ENCODE measurements at places on chromosomes 3 and 15.

- no peak for DNase-seq
Measured at GRCh38 chr15:33946152-33946551, 22.1 kb upstream of the CHRM5 start.

- no peak for DNase-seq
Measured at GRCh38 chr15:29890336-29891095, 68.2 kb upstream of the TJP1 start.

GRCh38 chr3:114874522-114874971, 272.5 kb downstream of the ZBTB20 start:
- no peak for DNase-seq

GRCh38 chr3:127899766-127900165, 15.3 kb upstream of the KBTBD12 start:
- no peak for DNase-seq

DNA sequence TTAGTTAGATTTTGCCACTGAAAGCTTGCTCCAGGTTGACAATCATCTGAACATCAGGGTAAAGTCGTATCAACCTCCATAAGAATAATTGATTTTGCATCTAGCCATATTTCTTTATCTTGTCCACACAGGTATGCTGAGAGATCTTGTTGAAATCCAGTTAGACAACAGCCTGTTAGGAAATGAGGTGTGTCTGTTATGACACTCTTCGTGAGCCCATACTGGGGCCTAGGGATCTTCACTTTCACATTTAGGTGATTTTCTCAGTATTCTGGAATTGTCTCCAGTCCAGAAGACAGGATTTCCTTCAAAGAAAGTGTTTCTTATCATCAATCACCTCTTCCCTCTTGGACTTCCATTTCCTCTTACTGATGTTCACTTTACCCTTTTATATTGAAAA, 18.1 kb downstream of the DNAJB11 start:
- DNase-seq: no peak

DNA sequence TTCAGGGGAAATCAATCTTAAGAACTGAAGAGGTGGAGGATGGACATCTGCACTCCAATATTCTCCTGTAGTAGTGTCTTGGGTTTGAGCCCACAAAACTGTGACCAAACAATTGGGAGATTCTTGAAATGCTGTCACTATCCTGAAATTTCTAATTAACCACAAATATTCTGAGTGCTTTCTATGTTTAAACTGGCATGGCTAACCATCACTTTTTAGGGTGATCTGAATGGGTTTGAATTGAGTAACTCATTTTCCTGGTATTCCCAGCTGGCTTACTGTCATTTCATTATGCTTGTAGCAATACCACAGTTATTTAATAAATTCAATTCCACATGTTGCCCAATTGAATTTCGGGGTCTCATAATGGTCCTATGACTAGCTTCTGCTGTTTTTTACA, 216.9 kb upstream of the DCBLD2 start:
- DNase-seq: no peak

DNA sequence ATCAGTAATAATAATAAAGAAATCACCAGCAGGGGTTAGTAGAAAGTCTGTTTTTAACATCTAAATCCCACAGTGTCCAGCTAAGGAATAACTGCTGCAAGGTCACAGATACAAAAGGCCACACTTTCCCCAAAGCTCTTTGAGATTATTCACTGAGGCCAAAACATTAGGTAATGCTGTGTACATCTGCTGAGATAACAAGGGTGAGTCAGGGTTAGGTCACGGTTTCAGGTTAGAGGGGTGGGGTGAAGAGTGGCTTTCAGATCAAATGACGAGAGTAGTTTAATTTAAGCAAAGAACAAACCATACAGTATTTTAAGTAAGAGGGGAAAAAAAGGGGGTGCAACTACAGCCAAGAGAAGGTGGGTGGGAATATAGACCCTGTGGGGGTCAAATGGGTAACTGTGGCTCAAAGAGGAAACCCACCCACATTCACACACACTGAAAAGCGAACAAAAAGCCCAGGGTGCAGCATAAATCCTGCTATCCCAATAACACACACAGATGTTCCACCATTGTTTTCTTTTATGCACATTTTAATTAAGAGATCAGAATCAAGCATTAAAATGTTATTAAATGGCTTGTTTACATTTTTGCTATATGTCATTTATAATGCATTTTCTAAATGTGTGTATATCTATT, 412.9 kb downstream of the TIGIT start:
- no peak for DNase-seq

GRCh38 chr3:64818196-64818595, 130.4 kb upstream of the ADAMTS9 start:
- DNase-seq: no peak

DNA sequence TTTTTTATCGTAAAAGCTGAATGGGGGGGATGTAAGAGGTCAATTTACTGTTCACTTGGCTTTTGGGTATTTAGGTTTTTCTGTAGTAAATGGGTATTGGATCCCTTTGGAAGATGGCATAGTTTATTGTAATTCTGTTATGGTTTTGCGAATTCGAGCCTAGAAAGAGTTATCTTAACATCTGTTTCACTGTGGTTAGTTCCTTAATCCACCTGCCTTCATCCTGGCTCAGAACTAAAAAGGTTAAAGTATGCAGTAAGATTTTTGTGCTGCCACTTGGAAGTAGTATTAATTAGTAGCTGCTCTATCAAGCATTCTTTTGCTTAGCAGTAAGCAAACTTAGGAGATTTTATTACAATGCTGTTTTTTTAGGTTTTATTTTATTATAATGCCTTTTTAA, 62.4 kb downstream of the ARIH1 start:
- DNase-seq: no peak

DNA sequence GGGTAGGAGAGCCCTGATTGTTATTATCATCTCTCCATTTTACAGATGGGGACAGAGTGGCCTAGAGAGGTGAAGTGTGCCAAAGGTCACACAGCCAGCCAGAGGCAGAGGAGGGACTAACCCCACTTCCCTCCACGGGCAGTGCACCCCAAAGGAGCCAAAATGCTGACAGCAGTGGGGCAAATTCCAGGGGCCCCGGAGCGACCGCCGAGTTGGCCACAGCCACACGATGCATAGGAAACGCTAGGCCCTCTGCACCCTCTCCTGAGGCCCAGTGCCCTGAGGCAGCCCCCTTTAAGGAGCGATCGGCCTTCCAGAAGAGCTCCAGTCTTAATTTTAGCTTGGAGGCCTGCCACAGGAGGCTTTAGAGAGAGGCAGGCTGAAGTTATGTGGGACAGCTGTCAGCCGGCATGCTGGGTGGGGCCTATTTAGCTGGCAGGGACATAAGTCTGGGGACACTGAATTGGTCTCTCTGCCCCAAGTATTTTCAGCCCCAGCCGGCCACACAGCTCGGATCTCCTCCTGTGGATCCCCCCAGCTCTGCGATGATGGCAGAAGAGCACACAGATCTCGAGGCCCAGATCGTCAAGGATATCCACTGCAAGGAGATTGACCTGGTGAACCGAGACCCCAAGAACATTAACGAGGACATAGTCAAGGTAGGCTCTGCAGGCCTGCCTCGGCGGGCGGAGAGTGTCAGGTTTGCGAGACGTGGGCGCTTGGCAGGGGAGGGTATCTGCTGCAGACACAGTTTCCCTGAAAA, at the start of gene CAV3:
Gene CAV3, plus strand, starts transcription at position 471 of the 763 bp plus-strand sequence. Its CDS starts 75 bp downstream, at position 546.
- no peak for DNase-seq

- no peak for DNase-seq
Measured at GRCh38 chr3:46453526-46454208, 11.0 kb downstream of the LTF start.

Data from heart left ventricle (tissue), 16 donors.